ENCODE measurements at places on chromosomes 6 and 20.

DNA sequence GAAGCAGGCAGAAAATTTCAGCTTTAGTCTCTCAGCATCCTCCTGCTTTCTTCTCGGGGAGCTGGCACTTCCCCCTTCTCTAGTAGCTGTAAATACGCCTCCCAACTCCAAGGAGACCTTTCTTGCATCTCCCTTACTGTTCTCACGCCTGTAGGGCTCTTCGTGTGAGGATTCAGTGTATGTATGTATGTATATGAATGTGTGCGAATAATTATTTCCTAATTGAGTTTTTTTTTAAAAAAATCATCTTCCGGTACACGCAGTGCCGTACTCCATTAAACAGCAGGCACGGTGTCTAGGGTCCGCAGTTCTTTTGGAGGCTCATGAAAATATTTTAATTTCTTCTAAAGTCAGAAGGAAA, 85.4 kb downstream of the HFE start:
- peak; percentile 37 for DNase-seq

- DNase-seq: no peak
Measured at GRCh38 chr20:31920275-31920855, 31.5 kb downstream of the PDRG1 start.

- no peak for DNase-seq
Measured at GRCh38 chr6:124775121-124775520, 187.1 kb upstream of the RNF217 start.

DNA sequence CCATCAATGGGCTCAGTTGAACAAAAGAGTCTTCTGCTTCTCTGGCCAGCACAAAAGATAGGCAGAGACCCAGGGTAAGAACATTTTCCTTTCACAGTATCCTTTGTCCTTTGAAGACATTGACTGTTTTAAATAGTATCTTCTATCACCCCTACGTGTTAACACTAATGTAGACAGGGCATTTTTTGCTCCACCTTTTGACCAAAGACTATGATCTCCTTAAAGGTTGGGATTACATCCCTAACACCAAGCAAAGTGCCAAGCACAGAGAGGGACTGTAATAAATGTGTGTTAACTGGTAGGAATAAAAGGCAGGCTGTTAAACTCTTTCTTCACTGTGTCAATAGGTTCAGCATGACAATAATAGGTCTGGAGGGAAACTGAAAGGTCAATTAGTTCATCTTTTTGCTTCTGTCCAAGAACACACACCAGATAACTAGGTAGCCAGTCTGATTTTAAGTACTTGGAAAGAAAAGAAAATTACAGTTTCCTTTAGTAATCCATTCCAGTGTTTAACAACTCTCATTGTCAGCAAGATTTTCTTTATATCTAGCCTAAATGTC, 63.6 kb upstream of the NOX3 start:
- no peak for DNase-seq

GRCh38 chr20:25173886-25174308, 21.6 kb upstream of the ENTPD6 start:
- no peak for DNase-seq

DNA sequence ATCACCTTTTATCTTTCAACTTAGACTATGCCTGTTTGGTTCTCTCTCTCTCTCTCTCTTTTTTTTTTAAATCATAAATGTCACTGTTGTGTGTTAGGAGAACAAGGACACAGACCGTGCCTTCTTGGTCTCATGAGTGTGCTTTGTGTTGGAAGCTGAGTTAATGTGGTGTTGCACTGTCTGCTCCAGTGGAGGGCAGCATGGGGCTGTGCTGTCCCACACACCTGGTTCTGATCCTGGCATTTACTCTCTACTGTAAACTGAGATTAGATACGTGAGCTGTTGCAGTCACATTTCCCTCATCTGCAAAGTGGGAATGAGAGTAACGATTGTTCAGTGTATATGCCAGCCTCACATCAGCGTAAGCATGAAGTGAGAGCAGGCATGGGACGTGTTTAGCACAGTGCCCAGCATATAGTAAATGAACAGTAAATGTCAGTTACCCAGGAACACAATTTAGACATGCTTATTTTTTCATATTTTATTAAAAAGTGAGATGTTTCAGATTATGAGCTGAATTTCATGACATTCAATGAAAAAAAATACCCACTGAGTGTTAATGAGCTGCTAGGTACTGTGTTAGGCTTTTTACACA, 161.1 kb downstream of the FARS2 start:
- DNase-seq: no peak

GRCh38 chr6:193773-194310, 98.4 kb upstream of the DUSP22 start:
- DNase-seq: peak; percentile 85

DNA sequence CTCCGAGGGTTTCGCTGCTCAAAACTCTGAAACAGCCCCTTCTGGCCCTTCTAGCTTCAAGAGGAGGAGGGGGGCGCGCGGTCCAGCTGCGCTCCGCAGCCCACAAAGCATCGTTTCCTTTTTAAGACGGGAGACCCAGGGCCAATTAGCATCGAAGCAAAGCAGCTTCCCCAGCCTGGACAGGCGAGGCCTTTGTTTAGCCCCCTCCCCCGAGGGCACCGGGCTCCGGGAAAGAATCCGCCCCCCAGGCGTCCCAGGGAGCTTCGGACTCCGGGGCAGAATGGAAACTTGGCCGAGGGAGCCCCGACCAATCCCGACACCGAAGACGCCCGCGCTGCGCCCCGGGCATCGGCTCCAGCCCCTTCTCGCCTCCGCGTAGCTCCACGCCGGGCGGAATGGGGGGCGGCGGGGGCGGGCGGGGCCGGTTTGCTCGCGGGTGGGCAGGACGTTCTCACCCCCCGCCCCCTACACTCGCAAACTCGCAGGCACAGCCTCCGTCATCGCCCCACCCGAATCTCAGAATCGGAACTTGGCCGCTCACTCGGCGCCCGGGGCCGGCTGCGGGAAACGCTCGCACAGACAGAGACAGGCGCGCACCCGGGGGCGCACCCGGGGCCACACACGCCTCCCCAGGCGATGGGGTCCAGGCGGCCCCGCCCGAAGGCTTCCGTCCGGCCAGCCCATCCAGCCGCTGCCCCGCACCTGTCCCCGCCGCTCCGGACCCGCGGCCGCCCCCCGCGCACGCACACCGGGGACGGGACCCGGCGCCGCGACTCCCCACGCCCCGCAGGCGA, 628 bp downstream of the NKAIN4 start:
- DNase-seq: no peak

- DNase-seq: no peak
Measured at GRCh38 chr6:40177598-40177997, 243.3 kb upstream of the MOCS1 start.

DNA sequence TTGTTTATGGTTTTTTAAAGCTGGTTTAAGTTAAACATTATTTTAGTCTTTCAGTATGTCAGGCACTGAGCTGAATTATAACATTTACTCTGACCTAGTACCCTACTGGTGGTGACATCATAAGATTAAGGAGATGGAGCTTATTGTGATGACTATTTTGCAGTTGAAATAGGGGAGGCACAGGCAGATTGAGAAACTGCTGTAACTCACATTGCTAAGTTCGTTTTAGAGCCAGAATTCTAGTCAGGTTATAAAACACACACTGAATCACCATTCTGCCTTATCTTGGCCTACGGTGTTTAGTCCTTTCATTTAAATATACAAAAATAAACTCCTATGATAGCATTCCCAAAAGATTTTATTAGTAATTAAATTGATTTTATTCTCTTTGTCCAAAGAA, 584.1 kb downstream of the TFAP2A start:
- DNase-seq: no peak

DNA sequence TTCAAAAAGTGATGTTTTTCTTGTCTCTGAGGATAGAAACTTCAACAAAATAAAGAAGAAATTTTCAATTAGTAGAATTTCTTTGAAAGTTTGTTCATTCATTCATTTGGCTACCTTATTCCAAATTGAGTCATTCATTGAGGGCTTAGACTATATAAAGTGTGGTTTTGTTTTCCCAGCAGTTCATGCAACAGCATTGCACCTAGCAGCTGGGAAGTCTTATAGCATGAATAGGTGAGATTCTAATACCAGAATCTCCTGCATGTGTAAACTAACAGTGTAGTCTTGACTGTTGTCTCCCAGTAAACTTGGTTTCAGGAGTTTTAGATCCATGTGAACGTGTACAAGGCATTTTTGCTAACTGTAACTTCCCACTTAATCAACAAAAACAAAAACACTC, 7.1 kb downstream of the ESR1 start:
- no peak for DNase-seq

GRCh38 chr20:39474879-39475278, 512.7 kb downstream of the DHX35 start:
- no peak for DNase-seq

DNA sequence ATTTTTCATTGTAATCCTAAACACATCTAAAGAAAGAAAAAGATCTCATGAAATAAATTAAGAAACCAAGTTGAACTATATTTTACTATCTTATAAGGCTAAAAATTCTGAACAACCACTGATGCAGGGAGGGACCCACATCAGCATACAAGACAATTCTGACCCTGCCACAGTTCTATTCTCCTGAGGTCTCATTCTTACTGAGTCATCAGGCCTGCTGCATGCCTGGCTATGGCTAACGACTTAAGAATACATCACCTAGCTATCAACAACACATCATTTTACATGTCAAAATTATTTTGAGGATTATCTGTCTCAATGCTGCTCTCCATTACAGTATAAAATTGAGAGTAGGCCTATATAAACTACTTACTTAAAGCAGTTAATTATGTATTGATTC, 52.9 kb downstream of the FBXL4 start:
- no peak for DNase-seq

DNA sequence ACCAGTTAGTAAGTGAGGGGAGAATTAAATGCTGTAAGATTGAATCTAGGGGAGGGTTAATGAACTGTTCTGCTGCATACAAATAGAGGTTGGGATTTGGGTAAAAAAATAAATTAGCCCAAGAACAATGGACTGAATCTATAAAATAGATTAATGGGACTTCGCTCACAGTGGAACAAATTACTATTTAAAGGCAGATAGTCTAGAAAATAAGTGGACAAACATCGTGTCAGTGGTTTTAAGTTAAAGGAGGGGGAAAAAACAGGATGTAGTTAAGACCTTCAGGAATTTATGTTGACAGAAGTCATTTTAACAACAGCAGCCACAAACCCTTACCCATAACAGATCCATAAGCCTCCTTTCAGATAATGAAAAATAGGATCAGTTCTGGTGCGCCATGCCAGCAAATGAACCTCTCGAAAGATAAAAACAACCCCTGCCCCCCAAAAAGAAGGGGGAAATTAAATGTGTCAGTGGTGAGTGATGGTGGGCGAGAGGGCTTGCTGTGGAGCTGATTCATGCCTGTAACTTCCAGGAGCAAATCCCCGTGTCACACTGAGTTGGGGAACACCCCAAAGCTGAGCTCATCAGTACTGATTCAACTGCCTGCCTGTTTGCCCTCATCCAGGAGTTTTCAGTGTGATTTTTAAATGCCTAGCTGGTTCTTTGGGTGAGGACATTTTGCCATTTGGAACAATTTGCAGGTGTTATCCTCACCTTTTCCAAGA, 86.8 kb downstream of the PPP1R14C start:
- no peak for DNase-seq

- no peak for DNase-seq
Measured at GRCh38 chr6:166553563-166554271, 32.8 kb downstream of the RAMACL start.

DNA sequence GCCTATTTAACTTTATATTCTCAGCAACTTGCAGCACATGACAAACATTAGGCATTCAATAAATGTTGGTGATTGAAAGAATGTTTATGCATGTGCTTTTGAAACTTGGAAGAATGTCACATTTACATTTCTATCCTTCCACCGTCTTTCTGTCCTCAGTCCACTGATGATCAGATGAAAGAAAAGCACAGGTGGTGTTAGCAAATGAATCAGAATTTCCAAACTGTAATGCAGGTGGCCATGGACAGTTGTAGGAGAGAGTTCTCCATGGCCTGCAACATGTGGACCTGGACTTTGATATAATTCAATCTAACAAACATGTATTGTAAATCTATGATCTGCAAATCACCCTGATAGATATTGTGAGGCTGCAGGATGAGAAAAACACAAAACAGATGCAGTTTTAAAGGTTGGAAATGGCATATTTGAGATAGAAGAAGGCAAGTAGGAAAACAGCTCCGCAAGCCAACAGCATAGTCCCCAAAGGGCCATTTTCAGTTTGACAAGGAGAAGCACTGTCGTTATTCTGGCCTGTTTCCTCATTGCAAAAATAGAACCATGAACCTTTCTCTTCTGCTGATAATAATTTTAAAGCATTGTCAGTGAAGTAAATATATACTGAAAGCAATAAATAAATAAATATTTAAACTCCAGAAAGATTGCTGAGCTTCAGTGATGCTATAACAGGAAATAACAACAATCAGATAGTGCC, 119.4 kb downstream of the AIG1 start:
- no peak for DNase-seq

DNA sequence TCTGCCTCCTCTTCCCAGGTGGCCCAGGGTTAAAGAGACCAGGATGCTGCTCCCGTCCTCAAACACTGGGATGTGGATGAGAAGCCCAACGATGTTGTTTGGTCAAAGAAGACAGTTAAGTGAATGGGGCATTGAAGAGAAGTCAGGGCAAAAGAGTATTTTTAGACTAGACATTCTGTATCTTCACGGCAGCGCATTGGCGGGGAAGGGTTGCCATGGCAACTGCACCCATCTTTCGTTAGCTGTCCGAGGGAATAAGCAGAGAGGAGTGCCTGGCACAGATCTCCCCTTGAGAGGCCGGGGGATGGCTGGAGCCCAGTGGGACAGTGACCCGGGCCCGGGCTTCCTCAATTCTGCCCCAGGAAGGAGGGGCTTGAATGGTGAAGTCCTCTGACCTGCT, 56.4 kb upstream of the GPR31 start:
- DNase-seq: no peak

- DNase-seq: no peak
Measured at GRCh38 chr6:136420853-136421252, 129.4 kb downstream of the MAP7 start.

GRCh38 chr6:111322145-111322544, 160.9 kb downstream of the REV3L start:
- no peak for DNase-seq

DNA sequence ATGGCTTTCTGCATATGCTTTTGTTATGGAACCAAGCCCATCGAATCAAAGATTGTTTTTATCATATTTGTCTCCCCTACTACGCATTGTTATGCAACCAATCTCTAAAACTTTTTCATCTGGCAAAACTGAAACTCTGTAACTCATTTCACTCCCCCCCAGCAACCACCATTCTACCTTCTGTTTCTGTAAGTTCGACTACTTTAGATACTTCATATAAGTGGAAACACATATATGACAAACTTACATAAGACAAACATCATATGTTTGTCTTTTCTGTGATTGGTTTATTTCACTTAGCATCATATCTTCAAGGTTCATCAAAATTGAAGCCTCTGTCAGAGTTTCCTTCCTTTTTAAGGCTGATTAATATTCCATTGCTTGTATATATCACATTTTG, 34.8 kb downstream of the CEP57L1 start:
- DNase-seq: no peak

GRCh38 chr6:124977067-124977908, 15.1 kb downstream of the RNF217 start:
- no peak for DNase-seq
